ENCODE measurements at places on chromosomes 11 and 22.

- DNase-seq = no peak
Observed at GRCh38 chr11:120096369-120097191, 41.3 kb downstream of the TRIM29 start.

GRCh38 chr11:14552089-14552488 is 31.9 kb upstream of the PSMA1 start:
- DNase-seq = no peak

- DNase-seq = no peak
Observed at GRCh38 chr22:38652859-38653258, 3.3 kb downstream of the FAM227A start.

DNA sequence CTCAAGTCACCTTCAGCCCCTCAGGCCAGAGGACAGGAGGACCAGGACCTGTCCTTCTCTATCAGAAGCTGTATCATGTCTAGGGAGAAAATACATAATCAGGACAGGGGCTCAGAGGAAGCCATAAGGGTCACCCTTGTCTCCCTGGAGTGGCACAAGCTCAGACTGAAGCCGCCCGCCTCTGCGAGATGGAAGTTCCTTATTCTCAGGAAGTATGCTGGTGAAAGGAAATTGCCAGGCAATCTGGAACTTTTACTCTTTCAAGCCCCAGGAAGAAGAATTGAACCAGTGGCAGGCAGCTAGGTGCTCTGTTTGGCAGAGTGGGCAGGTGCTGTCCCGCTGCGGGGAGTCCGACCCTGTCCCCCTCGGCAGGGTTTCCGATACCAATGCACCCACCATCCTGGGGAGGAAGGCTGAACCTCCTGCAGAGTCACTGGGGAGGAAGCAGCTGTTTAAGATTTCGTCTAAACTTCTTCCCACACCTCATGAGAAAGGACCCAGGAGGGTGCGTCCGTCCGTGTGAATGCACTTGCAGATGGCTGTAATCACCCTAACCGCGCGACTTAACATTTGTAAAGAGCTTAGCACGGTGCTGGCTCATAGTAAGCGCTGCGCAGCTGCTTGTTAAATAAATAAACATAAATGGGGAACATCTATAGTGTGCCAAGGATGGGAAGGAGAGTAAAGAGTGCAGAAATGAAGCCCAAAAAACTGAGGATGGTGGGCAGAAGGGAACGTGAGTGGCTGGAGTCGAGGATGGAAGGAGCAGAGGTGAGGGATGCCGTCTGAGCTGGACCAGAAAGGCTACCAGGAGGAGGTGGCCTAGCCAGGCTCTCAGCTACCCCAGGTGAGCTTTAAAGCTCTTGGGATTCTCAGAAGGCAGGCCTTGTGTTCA is 5.0 kb upstream of the ANO1 start:
- DNase-seq = no peak

- DNase-seq = no peak
Observed at GRCh38 chr11:123742031-123742723, 717 bp upstream of the ZNF202 start.

All from activated T-cell treated with anti-CD3 and anti-CD28 coated beads for 48 hours (primary cell).